ENCODE measurements at places on chromosomes 1 and 21.

DNA sequence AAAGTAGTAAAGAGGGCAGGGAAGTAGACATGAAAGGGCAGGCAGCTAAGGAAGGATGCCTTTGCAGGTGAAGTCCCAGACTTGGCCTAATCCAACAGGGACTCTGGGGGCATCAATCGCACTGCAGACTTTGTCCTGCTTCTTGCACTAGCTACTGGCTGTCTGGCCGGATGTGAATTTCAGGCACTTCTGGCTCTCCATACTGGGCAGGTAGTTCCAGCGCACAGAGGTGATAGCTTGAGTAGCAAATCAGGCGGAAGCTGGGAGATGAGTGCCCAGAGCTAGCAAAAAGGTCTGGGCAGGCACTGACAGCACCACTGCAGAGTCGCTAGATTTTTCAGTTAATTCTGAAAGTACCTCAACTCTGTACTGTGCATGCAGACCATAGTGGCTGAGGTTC is 997 bp downstream of the RSPH1 start:
- no peak for DNase-seq

DNA sequence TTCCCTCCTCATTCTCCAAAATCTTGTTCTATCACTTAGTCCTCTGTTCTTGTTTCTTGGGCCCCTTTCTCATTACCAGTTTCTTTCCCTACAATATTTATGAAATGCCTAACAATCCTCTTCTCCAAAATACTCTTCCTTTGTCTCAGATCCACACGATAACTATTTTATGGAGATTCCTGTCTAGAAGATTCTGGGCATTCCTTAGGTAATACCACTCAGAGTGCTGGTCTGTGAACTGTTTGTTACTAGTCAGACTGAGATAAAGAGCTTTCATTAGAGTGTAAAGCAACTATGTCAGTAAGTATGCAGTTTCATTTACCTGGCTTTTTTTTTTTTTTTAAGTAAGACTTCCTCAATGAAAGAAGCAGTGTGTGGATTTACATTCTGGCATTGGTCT is 18.1 kb upstream of the RCOR3 start:
- DNase-seq, result no peak

DNA sequence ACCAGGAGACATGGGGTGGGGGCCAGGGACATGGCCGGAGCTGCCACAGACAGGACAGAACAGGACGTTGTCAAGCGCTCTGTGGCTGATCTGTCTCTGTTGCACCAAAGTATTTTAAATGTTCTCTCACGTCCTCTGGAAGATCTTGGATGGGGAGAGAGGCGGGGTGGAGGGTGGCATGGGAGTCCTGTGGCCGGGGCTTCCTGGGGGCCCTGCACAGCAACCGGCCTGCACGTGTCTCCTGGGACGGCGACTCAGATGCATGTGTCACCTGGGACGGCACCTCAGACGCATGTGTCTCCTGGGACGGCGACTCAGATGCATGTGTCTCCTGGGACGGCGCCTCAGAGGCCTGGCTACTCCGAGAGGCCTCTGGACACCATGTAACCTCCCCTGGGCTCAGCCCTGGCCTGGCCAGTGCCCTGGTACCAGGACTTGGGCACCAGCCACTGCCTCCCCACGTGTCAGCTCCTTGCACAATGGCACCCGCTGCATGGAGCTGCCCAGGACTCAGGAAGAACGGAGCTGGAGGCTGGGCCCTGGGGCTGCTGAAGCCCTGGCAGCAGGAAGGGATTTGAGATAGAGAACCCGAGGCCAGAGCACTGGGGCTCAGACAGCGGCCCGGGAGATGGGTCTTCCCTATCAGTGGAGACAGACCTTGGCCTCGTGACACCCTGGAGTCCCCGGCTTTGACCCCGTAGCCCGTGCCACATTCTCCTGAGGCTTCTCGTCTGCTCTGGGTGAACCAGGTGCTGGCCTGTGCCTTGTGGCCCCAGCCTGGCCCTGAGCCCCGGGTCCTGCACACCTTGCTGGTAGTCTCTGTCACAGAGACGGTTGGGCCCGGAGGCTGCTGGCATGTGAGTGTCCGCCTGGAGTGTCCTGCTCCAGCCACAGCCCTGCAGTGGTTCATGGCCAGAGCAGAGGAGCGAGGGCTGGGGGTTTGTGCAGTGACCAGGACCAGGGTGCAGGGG is 14.7 kb upstream of the SLC19A1 start:
- DNase-seq, result peak; percentile 35

DNA sequence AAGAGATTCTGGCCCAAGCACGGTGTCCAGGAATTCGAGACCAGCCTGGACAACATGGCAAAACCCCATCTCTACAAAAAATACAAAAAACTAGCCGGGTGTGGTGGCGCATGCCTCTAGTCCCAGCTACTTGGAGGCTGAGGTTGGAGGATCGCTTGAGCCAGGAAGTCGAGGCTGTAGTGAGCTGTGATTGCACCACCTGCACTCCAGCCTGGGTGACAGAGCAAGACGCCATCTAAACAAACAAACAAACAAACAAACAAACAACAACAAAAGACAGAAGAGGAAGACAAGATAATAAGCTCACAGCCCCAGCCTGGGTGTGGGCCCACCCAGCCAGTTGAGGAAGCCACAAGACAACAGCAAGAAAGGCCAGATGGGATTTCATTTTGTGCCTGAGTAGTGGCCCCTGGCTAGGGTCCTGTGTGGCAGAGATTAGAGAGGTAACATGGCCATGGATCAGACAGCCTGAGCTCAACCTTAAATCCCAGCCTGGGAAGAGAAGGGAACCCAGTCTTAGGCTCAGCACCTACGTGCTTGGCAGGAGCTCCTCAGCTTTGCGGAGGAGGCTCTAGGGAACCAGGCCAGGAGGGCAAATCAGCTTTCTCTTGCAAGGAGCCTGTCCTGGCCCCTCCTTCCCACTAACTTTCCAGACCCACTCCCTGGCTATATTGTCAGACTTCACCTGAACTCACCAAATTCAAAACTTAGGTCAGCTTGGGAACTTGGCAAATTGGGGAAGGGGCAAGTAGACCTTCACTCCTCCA is 4.9 kb upstream of the BEST4 start:
- DNase-seq, result no peak

GRCh38 chr1:211469938-211470529 is 21.9 kb downstream of the RD3 start:
- peak; percentile 83 for DNase-seq

GRCh38 chr1:25257196-25257595 is 9.9 kb upstream of the RSRP1 start:
- DNase-seq, result no peak

- DNase-seq, result no peak
Measured at GRCh38 chr1:167514288-167514687, 4.0 kb downstream of the CD247 start.

GRCh38 chr1:13450204-13450603 is 40.0 kb downstream of the PRAMEF20 start:
- DNase-seq, result no peak

GRCh38 chr1:205680073-205680851 is at the start of gene SLC45A3:
Gene SLC45A3, minus strand, starts transcription at chr1:205680509. Its CDS starts 15,853 bp downstream, at chr1:205664656.
- DNase-seq, result peak; percentile 94

- DNase-seq, result no peak
Measured at GRCh38 chr1:85609976-85610375, 29.4 kb downstream of the CCN1 start.

DNA sequence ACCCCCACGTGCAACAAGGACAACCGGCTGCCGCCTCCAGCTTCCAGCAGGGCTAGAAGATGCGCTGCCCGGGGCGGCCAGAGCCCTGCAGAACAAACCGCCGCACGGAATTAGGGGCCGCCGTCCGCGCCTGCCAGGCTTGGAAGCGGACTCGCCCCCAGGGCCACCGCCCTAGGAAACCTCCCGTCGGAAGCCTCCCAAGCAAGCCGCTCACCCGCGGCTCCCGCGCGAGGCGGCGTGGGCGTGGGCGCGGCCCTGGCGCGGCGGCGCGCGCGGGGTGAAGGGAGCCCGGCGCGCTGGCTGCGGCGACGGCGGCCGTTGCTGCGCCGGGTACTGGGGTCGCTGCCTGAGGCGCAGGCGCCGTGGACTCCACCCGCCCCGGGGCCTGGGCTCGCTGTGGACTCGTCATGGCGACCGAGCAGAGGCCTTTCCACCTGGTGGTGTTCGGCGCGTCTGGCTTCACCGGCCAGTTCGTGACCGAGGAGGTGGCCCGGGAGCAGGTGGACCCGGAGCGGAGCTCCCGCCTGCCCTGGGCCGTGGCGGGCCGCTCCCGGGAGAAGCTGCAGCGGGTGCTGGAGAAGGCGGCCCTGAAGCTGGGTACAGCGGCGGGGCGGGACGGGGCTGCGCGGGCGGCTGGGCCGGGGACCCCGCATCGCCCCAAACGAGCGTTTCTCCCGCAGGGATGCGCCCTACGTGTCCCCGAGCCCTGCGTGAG is at the start of gene SCCPDH:
SCCPDH (plus strand) TSS at position 394 of the 715 bp plus-strand sequence; CDS start at position 408, 14 bp downstream.
- peak; percentile 96 for DNase-seq

- DNase-seq, result peak; percentile 72
Measured at GRCh38 chr1:202349206-202349928, 868 bp downstream of the PPP1R12B start.
